ENCODE measurements at places on chromosomes 7 and 10.

DNA sequence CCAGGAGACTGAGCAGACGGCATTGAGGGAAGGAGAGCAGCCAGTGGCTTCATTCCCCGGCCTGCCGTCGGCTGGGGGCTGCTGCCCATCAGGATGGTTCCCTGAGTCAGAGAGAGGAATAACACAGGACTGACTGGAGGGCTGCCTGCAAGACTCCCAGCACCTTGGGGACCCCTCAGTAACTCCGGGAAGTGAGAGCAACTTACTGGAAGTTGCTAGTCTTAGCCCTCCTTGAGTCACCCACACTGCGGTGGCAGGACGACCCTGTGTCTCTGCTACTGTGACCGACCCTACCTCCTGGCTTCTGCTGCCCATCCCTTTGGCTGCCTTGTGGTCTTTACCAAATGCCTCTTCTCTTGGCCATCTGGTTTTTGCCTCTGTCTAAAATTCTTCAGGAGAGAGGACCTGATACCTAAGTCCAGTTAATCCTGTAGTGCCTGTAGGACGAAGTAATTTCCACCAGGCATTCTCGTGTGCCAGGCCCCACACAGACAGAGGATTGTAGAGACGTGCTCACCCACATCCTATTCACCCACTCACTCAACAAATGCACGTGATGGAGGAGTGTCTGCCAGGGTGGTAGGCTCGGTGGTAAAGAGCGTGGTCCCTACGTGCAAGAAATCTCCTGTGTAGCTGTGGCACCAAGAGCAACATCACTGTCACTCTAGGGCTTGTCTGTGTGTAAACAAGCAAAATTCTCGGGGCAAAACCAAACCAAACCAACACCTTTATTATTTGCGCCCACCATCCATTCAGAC is 156.5 kb downstream of the PRKCQ start:
- no peak for DNase-seq

- no peak for DNase-seq
Observed at GRCh38 chr7:77501192-77501515, 35.9 kb upstream of the PTPN12 start.

GRCh38 chr10:43226851-43227845 is 39.7 kb downstream of the RASGEF1A start:
- DNase-seq = no peak

DNA sequence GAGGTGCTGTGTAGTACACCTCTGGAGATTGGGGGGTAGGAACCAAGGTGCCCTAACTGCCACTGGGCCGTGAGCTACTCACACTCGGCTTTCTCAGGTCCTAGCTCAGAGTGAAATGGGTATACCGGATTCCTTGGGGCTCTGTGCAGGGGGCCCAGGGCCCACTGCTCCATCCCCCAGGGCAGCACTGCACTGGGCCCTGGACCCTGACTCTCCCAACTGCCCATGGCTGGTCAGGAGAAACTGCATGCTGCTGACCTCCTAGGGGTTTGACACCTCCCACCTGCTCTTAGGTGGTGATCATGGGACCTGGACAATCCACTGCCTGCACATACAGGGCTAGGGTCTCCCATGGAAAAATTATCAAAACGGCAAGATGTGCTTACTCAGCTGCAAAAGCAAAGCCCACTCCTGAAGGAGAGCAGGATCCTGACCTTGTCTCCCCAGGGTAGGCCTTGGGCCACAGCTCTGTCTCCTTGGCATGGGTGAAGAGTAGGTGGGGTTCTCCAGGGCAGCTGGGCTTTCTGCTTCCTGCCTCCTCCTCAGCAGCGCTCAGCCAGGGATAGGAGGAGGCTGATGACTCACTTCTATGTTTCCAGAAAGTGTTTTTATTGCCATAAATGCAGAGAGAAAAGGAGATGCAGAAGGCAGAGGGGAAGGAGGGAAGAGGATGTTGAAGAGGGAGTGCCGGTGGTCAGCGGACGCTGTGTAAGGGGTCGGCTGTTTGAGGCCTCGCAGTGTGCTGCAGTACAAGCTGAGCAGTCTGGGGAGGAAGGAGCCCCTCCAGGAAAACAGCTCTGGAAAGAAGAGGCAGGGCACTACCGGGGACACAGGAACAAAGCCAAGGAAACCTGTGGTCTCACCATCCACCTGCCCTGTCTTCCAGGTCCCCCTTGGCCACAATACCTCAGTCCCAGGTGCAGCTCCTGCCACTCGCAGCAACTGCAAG is 107.8 kb downstream of the ARHGAP22 start:
- DNase-seq = no peak

DNA sequence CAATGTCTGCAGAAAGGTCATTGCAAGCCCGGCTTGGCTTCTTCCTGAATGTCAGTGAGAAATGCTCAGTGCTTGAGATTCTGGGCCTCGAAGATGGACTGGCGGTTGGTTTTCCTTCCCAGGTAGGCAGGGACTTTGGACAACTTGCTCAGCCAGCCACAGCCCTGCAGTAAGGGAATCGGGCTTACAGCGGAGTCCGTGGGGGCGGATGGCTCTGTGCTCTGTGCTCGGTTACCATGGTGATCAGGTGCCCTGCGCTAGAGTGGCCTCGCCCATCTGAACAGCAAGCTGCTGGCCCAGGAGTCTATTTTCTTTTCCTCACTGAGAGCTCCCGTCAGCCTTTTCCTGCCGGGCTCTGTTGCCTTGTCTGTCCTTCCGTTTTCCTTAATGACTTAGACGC is 77.8 kb upstream of the SH2B2 start:
- no peak for DNase-seq

- no peak for DNase-seq
Observed at GRCh38 chr10:71043858-71044257, 155.5 kb upstream of the PCBD1 start.

- no peak for DNase-seq
Observed at GRCh38 chr10:100788002-100788903, 42.9 kb downstream of the PAX2 start.

DNA sequence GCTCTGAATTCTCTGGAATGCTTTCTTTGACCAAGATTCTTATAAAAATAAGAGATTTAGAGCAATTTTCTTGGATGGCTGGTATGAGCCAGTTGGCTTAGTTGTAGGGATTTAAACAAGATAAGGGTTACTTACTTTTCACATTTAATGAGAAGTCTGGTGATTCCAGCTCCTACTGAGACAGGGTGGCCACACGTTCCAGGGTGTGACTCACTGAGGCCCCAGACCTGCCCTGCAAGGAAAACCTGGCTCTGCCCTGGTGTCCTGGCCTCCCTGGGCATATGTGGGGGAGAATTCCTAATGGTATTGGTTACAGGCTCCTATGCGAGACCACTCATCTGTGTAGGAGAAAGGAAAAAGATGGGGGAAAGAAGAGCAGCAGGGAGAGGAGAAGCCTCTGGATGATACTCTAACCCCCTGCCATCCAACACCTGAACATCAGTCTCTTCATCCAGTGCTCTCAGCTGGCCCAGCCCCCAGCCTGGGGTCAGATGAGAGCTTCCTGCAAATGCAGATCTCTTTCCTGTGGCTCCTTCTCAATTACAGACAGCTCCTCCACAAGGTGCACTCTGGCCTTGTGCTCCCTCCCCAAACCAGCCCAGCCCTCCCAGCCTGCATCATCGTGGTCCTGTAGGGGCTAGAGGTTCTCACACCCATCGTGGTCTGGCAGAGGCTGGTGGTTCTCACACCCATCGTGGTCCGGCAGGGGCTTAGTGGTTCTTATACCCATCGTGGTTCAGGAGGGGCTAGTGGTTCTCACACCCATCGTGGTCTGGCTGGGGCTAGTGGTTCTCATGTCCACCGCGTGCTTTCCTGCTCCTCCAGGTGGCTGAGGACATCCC is 139.9 kb downstream of the EGFR start:
- no peak for DNase-seq

DNA sequence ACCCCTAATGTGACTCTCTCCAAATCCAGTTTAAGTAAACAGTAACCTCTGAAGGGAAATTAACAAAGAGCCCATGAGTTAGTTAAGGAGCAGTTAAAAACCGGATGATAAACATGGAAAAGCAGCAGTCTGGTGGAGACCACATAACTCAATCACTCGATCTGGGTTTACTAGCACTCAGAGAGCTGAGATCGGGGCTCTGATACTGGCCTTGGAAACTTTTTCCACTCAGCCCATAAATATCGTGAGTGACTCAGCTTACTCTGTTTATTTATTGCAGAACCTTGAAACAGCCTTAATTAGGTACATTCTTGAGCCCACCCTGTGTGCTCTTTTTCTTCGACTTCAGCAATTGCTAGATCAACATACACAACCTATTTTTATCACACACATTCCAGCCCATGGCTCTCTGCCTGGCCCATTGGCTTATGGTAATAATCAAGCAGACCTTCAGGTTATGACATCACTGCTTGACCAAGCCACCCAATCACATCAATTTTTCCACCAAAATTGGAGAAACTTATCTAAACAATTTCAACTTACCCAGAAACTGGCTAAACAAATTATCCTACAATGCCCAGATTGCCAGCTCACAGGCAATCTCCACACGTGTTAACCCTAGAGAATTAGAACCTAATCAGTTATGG is 82.2 kb upstream of the GPR22 start:
- no peak for DNase-seq

- no peak for DNase-seq
Observed at GRCh38 chr7:64485623-64486022, 77.2 kb downstream of the ZNF680 start.

DNA sequence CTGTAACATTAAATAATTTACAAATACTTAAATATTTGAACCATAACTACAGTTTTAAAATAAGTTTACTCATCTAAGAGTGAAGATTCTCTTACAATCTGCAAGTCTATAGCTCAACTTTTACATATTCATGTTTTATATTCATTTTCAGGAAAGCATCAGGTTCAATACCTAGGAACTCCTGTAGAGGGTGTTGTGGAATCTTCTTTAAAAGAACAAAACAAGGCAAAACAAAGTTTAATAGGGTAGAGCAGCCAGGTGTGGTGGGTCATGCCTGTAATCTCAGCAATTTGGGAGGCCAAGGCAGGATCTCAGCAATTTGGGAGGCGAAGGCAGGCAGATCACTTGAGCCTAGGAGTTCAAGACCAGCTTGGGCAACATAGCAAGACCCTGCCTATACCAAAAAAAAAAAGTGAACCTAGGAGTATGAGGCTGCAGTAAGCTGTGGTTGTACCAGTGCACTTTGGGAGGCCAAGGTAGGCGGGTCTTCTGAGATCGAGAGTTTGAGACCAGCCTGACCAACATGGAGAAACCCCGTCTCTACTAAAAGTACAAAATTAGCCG is 45.1 kb downstream of the ST8SIA6 start:
- DNase-seq = no peak

- no peak for DNase-seq
Observed at GRCh38 chr10:120436439-120437112, 20.5 kb upstream of the PLPP4 start.

GRCh38 chr10:124308056-124308645 is 110.6 kb downstream of the OAT start:
- DNase-seq = no peak

GRCh38 chr10:108904163-108904838 is 1019.0 kb downstream of the XPNPEP1 start:
- no peak for DNase-seq

DNA sequence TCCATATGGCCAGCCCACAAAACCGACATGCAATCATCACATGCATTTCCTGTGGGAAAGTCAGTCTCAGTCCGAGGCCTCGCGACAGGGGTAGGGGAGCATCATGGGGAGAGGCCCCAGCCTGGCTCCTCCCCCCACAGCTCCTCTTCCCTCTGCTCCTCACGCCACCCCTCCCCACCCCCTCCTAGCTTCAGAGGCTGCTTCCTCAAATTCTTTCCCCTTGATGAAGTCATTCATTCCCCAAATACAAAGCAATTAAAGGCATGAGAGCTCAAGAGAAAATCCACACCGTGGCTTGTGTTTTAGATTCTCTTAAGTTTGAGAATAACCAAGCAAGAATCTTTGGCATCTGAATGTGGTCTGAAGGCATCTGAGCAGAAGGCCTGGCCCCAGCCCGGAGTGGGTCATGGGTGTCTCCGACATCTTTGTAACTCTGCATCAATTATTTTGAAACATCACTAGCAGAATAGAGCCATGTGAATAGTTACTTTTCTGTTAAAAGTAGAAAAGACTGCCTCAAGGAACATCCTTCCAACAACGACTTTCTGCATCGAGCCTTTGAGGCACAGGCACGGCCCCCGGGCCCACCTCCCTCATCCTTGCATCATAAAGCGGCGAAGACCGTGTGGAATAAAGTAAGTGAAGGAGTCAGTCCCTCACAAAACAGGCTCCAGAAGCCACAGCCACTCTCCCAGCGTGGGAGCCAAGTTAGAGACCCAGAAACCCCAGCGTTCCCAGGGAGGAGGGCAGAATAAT is 90.9 kb downstream of the DIP2C start:
- no peak for DNase-seq

DNA sequence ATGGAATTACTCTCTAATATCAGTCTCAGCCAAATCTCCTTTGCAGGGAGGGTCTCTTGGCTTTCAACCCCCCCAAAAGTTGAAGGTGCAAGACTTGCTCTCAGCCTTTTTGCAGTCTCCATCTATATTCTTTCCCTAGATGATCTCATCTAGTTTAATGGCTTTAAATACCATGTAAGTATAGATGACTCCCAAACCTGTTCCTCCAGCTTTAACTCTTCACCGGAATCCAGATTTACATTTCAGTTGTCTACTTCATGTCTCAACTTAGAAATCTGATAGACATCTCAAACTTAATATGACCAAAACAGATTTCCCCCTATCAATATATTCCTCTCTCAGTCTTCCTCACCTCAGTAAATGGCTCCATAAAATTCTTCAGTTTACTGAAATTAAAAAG is 9.9 kb upstream of the TAS2R41 start:
- no peak for DNase-seq
